ENCODE measurements at places on chromosomes 2 and 18.

DNA sequence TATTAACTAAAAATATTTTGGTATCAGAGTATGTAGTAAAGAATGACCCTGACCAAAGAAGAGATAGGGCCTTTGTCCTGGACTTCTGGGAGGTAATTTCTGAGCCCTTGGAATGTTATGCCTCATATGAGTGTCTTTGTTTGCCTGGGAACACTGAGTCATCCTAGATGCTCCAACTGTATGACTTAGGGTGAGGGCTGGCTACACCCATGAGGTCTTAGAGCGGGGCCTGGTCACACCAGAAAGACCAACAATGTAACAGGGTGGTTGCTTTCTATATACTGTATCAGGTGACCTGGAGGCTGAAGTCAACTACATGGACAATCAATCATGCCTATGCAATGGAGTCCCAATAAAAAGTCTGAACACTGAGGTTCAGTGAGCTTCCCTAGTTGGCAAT, 253.1 kb downstream of the MBD2 start:
- no peak for DNase-seq

DNA sequence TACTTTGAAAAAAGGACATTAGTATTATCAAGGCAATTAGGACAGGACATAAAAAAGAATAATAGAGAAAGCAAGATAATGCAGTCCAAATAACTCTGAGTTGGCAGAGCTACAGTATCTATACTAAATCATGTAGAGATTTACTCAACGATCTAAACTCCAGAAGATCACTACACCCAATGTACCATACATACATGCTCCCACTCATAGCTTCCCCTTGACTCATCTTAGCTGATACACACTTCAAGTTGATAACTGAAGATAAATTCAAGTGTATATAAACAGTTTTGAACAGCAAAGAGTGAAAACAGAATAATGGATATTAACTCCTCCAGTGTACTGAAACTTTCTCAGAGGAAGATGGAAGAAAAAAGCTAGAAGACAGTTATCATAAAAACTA, 78.5 kb downstream of the SESTD1 start:
- DNase-seq, result no peak

GRCh38 chr2:111208639-111209038, 87.9 kb downstream of the BCL2L11 start:
- no peak for DNase-seq

- no peak for DNase-seq
Observed at GRCh38 chr2:29014811-29015421, 33.8 kb downstream of the TOGARAM2 start.

- DNase-seq, result no peak
Observed at GRCh38 chr2:113282747-113283533, 4.2 kb upstream of the PAX8 start.

DNA sequence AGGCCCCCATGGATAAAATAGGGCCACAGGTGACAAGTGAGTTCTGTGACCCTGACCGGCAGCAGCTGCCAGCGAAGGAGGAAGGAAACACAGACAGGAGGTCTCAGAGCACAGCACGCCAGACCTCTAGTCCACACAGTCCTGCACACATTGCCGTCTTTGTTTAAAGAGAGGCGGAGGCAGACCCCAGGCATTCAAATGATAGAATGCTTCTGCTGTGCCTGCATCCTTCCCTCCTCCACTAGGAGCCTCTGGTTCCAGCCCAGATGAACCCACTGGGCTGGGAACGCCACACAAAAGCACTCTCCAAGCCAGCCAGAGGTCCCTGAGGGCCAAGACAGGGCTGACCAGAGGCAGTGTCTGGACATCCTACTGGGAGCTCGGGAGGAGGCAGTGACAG, 118.7 kb downstream of the KLHL29 start:
- DNase-seq, result peak; percentile 64

- no peak for DNase-seq
Observed at GRCh38 chr2:36960005-36960675, 6.2 kb downstream of the STRN start.

DNA sequence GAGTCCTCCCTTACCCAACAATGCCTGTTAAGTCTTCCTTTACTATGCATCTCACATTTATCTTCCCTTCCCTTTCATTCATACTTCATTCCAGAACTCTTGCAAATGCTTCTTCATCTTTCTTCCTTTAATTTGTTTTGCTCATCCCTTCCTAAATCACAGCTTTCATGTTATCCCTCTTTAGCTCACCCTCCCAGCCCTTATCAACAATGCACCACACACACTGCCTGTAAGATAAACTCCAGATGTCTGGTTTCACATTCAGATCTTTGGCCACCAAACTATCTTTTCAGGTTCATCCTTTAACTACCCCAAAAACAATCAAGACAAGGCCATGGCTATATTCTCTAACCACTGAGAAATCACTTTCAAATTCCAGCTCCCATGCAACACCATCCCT, 3.4 kb downstream of the CCDC93 start:
- DNase-seq, result no peak

DNA sequence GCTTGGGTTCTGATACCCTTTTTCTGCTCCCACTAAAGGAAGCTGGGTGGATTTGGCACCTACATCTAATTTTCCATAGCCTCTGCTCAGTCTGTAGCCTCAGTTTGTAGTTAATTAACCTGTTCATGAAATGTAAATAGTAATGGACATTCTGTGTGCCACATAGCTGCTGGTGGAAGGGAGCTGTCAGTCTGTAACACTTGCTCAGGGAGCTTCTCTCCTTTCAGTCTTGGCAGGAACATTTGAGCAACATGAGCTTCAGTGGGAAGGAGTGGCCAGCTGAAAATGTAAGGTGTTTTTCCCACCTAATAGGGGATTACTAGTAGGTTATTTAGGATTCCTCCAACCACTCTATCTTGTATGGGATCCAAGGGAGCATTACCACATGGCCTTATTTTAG, 203.4 kb downstream of the ASXL3 start:
- no peak for DNase-seq

DNA sequence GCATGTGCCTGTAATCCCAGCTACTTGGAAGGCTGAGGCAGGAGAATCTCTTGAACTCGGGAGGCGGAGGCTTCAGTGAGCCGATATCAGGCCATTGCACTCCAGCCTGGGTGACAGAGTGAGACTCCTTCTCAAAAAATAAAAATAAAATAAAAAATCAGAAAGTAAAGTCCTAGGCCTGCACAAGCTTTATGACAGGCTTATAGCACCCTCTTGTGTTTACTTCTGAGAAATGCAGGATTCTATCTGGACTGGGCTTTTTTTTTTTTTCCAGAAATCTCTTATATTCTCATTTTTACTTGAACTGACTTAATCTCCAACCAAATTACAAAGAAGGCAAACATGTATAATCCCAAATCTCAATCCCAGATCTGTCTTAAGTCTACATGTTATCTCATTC, 26.1 kb upstream of the REG3G start:
- no peak for DNase-seq

- no peak for DNase-seq
Observed at GRCh38 chr18:69230204-69230603, 170.5 kb upstream of the DOK6 start.

- no peak for DNase-seq
Observed at GRCh38 chr18:58005011-58005410, 39.0 kb upstream of the NEDD4L start.

- DNase-seq, result no peak
Observed at GRCh38 chr2:165147186-165148045, 56.4 kb downstream of the SCN3A start.

- peak; percentile 36 for DNase-seq
Observed at GRCh38 chr2:203453858-203454451, 81.1 kb downstream of the RAPH1 start.

- no peak for DNase-seq
Observed at GRCh38 chr2:120551522-120551921, 184.1 kb upstream of the GLI2 start.

DNA sequence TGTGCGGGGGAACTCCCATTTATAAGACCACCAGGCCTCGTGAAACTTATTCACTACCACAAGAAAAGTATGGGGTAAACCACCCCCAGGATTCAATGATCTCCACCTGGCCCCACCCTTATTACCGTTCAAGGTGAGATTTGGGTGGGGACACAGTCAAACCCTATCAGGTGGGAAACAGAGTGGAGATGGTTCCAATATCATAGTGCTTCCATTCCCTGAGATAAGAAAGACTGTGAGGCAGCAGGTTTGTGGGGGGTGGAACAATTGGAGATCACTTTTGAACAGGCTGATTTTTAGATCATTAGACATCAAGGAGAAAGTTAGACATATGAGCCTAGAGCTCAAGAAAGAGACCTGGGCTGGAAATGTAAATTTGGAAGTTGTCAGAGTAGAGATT, 39.3 kb downstream of the GKN2 start:
- DNase-seq, result no peak

GRCh38 chr18:10089881-10090280, 176.1 kb downstream of the VAPA start:
- DNase-seq, result no peak

GRCh38 chr2:71208756-71209155, 18.1 kb downstream of the PAIP2B start:
- no peak for DNase-seq

DNA sequence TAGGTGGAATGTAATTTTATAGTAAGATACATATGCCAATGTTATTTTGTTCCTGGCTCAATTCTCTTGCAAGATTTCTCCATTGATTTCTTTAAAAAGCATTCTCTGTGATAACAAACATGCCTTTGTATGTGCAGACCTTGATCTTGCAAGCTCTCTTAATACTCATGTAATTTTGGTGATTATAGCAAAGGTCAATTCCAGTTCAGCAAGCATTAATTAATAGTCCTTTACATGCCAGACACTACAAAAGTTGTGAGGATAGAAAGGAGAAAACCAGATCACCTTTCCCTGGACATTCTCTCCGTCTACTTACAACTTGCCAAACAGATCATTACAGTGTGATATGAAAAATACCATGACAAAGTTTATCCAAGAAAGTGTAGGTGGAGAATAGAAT, 173.7 kb upstream of the DOK6 start:
- DNase-seq, result peak; percentile 13

DNA sequence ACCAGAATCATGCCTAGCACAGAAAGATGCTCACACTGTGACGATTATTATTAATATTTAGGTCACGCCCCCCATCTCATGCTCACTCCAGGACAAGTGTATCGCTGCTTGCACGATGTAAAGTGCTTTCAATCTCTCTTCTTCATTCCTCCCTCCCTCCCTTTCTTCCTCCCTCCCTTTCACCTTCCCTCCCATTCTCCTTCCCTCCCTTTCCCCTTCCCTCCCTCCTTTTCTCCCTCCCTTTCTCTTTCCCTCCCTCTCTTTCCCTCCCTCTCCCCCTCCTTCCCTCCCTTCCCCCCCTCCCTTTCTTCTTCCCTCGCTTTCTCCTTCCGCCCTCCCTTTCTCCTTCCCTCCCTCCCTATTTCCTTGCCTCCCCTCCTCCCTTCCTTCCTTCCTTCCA, 19.6 kb downstream of the TGOLN2 start:
- no peak for DNase-seq

GRCh38 chr2:112095681-112096080, 40.6 kb downstream of the TMEM87B start:
- no peak for DNase-seq

- no peak for DNase-seq
Observed at GRCh38 chr2:96971926-96972444, 14.4 kb downstream of the FAM178B start.

DNA sequence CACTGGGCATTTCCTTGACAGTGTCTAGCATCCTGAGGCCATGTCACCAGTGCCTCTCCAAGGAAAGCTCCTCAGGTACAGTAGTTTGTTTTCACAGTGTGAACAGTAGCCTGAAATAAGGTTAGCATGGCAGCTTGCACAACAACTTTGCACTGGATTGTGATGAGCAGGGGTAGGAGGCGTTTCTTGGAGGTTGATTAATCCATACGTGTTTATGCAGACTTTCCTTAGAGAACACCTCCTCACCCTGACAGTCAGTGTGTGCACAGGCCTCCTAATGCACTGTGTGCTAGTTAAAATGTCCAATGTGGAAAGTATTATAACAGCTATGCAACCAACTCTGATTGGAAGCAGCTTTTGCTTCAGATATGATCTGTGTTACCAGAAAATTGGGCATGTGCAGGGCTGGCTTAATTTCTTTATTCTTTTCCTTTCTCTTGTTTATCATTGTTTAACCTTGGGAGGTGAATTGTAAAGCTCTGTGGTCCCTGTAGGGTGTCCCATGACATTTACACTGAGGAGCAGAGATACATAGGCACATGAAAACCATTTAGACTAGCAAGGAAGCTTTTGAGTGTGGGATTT, 77.2 kb upstream of the LDAH start:
- no peak for DNase-seq

DNA sequence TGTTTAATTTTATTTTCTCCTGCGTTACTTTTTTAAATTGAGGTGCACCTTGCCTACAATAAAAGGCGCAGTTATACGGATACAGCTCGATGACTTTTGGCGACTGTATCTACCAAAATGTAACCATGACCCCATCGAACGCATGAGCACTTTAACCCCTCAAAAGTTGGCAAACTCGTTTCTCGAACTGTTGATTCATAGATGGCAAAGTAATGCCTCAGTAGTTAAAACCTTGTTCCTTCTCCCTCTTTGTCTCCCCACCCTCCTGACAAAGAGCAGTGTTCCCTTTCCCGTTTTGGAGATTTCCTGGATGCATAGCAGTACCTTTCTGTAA, 577 bp downstream of the MOGAT1 start:
- DNase-seq, result no peak

DNA sequence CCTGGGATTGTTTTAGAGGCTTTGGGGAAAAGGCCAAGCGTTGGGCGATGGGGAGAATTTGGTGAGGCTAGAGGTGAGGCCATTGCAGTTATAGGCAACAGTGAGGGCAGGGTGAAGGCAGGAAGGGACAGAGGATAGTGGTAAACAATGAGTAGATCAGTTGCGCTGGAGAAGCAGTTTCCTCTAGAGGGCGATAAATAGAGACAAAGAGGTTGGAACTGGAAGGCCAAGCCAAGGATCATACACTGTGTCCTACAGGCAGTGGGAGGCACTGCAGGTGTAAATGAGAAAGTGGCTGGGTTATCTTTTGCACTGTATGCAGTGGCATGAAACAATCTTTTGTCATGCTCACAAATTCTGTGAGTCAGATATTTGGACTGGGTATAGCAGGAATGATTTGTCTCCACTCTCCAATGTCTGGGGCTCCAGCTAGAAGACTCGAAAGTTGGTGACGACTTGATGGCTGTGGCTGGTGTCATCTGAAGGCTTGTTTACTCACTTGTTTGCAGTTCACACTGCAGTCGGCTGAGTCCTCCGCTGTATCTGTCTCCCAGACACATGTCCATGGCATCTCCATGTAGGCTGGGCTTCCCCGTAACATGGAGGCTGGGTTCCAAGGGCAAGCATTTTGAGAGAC, 82.1 kb downstream of the TNP1 start:
- no peak for DNase-seq

DNA sequence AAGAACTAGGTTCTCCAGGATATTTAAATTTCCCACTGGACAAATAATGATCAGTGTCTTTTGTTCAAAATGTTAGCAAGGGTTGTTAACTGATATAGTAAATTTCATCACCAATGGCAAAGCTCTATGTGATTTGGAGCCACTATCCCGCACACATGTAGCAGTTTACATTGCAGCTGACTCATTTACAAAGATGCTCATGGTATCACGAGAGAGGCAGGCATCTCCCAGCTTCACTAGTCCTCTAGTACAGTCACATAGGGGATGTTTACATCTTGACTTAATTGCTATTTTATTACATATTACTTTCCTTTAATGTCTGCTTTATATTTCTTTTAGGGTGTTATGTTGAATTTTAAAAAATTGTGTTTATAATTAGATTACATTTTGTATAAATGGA, 30.7 kb downstream of the KCNE4 start:
- no peak for DNase-seq

Measured in retina (tissue), 1 donor.